Activated naive CD4-positive, alpha-beta T cell treated with anti-CD3 and anti-CD28 coated beads, Interleukin-2, amount 10 ng/mL, durations not matched to agents 7 days and 5 days (primary cell): ENCODE measurements at places on chromosomes 4 and X.

DNA sequence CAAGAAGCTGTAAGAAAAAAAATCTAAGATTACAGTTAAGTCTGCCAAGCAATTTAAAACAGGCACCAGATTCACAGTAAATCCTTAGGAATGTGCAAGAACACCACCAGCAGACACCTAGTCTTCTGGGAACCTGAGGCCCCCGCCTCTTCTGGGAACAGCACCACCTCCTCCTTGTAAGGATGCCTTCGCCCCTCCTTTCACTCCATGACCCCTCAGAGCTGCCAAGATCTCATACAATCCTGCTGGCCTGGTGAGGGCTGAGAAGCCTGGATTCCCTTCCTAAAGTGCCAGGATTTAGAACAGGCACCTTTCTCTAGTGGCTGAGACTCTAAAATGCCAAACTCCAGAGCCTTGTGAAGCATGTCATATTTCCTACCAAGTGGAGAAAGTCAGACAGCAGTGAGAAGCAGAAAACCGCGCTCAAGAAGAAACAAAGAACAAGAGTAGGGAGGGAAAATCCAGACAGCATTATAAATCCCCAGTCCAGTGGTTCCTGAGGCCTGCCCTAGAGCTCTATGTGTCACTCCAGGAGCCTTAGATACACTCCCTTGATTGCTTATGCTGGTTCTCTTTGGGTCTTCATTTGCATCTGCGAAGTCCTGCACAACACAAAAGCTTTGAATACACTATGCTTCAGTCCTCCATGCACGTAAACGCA lies 166.4 kb downstream of the TSPAN5 start:
- DNase-seq = no peak

GRCh38 chrX:155179346-155179997 lies 36.8 kb upstream of the VBP1 start:
- DNase-seq = no peak

- no peak for DNase-seq
Measured at GRCh38 chr4:38905652-38906385, 38.2 kb downstream of the FAM114A1 start.

DNA sequence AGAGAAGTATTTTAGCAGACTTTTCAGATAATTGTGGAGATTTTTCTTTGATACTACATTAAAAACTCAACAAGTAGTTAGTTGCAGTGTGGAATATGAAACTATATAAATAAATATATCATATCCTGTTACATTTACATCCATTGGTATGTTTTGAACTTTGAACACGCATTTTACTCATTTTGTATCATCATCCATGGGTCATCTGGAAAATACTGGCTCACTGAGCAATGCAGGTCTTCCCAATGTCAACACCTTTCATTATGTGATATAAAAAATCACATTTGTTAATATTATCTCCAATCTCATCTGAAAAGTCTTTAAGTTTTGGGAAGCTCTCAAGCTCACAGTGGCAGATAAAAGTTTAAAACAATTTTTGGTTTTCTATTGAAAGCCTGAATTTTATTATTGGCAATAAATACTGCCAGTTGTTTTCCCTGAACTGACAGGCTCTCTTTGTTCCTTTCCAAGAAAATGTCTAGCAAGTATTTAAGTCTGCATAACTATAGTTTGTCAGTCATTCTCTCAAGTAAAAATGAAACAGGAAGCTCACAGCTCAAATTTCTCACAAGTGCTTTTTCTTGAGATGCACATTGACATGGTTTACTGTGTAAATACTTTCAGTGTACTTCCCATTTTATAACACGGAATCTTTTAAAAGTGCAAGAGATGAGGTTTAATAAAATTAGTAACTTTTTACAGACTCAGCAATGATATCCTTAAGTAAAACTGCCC lies 183.5 kb upstream of the GPC4 start:
- no peak for DNase-seq

DNA sequence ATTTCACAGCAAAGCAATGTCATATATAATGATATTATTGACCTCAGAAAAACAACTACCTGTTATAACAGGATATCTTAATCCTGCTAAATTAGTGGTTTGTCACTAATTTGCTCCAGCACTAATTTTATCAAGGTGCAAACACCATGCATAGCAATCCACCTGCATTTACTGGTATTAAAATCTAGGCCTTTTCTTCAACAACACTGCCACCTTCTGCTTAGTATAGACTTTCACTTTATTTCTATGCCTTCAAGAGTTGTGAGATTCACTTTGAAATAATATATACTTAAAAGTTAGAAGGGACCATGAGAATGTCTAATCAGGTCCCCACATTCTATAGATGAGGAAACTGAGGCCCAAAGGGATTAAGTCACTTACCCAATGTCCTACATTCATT lies 82.1 kb upstream of the IQCM start:
- DNase-seq = no peak
